ENCODE measurements at places on chromosomes 5 and 9. TPM values are rescaled to one million over a fixed set of nuclear protein-coding genes. Genes with fewer than 3 reads are reported as not detected.

The NR5A1 gene
- not detected for total RNA-seq

The CACNA1B gene
- 0.13 TPM for total RNA-seq

The VCAN gene
- total RNA-seq = 261 TPM

The STPG3 gene
- total RNA-seq = not detected

The LCN6 gene
- not detected for total RNA-seq

The PRELID2 gene
- total RNA-seq = 1.2 TPM

The CCNH gene
- total RNA-seq = 56.3 TPM
